8988T (cell line): ENCODE measurements at places on chromosomes 12 and 14.

DNA sequence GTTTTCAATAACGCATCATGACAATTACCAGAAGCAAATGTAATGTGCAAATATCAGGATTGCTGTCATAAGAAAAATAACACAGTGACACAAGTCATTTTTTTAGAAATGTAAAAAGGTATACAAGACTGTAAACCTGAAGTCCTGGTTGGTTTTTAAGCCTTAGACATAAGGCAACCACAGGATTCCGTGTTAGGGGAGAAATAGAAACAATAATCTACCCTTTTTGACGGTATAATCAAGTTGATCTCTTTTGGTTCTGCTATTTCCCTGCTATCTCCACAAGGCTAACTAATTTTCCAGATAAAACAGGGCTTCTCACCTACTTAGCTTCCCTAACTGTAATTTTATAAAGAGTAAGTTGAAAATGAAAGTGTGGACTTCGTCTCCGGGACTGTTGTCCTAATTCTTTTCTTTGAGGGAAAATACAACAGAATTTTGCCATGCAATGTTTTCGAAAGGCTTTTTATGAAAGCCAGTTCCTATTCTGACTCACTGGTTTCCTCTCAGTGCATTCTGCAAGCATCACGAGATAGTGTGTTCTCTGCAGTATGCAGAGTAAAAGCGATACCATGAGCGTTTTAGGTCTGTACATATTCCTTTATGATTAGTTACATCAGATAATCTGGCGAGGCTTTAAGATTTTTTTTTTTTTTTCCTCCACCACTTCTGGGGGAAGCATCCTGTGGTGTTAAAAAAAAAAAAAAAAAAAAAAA lies 10.6 kb downstream of the MYO1H start:
- DNase-seq = no peak

DNA sequence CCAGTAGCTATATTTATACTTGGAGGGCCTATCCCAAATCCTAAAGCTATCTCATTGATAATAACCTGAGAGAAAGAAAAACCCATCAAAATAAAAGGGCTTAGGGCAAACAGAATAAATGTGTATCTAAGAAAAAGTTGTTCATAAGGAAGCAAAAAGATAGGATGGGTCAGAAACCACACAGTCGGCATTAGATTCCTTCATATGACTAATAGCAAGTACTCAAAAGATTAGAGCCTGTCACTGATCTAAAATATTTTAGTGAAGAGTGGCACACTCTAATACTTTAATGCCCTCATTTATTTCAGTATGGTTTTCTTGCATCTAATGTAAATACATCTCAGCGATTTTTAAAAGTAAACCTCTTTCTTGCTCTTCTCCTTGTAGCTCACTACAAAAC lies 17.1 kb upstream of the NAV3 start:
- DNase-seq = no peak

GRCh38 chr12:94676031-94676641 lies 25.8 kb upstream of the TMCC3 start:
- DNase-seq = no peak

DNA sequence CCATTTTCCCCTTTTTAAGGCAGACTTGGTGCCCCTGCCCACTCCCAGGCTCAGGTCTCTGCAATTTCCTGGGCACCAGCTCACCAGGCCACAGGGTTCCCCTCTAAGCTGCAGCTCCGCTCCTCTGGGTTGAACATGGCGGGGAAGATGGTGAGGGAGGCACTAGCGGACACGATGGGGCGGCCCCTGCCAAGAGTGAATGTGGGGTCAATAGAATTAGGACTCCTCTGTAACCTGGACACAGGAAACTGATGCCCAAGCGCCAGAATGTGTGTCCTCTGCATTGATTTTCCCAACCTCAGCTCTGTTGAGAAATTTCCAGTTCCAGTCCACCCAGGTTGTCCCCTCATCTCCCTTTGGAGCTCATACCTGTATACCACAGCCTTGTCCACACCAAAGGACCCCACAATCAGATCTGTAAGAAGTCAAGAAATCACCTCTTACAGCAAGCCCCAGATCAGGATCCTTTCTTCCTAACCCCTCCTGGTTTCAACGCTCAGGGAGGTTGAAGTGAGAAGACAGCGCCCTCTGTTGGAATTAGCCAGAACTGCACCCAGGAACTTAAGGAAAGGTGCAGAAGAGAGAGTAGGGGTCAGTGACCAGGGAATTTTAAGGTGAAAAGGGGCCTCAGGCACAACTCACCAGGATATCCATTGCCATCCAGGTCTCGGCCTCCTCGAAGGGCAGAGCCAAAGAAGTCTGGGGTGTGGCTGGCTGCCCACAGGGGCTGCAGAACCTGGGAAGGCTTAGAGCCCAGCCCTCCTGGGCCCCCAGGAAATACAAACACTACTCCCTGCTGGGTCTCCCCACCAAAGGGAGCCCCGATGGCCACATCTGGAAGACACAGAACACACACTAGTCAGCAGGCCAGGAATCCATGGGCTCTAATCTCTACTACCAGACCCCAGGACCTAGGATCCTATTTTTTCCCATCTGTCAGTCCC lies 14.7 kb downstream of the ITGA5 start:
- DNase-seq = peak; percentile 58

GRCh38 chr14:33586806-33587205 lies 364.1 kb downstream of the EGLN3 start:
- no peak for DNase-seq

- DNase-seq = peak; percentile 13
These were observed 2.2 kb downstream of the PLEKHG6 start for GRCh38 chr12:6312529-6313325.

DNA sequence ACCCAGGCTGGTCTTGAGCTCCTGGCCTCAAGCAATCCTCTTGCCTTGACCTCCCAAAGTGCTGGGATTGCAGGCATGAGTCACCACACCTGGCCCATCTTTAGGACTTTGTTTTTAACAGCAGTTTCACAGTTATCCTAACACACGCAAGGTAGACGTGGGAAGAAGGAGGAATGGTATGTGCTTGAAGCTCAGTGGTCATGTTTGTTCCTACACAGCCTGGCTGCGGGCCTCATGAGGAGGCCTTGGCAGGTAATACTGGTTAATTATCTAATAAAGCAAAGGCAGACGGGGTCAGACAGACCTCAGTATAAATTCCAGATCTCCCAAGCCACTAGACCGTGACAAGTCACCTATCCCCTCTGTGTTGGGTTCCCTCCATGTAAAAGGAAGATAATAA lies 271.8 kb downstream of the PCNX1 start:
- no peak for DNase-seq

GRCh38 chr12:64452559-64453329 lies 824 bp downstream of the TBK1 start:
- no peak for DNase-seq

DNA sequence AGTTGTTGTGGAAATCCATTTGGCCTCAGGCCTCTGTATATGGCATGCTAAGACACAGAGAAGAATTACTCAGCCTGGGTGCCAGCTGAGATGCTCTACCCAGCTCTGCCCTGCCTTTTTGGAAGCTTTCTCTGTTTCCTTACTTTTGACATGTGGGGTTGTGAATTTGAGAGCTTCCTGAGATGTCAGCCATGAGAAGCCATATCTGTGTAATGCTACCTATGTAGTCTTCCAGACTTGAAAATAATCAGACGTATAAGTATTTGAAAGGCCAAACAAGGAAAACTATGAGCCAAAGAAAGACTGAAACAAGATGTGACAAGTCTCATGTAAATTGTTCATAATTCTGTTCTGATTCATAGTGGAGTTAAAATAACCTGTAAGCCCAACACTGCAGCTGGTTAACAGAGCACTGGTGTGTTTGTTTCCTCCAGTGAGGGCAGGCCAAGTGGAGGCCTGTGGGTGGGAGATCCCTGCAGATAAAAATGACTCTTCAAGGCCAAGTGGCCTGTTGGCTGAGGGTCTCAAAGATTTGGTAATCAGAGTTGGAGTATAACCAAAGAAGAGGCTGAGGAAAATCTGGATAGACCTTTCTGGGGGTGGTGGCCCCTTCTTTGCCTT lies 94.0 kb downstream of the TMX1 start:
- no peak for DNase-seq

DNA sequence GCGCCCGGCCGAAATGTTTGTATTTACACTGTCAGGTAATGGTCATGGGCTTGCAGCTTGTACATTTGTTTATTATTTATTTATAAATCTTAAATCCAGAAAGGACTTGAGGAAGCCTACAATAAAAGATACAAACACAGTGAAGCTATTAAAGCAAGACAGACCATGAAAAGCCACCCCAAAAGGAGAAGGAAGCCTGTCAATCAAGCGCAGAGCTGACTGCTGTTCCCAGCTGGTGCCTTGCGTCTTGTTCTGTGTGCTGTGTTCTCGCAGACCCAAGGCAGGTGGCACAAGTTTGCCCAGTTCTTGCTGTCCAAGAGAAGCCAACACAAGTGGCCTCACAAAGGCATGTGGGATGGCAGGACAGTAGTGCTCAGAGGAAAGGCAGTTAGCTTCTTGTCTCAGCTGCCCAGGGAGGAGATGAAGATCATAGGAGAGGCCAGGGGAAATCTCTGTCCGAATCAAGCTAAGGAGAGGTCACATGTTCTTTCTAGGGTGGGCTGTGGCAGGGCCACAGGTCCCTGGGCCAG lies 73.2 kb downstream of the SLC25A47 start:
- DNase-seq = no peak

GRCh38 chr14:99562856-99563748 lies 40.9 kb downstream of the CCDC85C start:
- DNase-seq = no peak

DNA sequence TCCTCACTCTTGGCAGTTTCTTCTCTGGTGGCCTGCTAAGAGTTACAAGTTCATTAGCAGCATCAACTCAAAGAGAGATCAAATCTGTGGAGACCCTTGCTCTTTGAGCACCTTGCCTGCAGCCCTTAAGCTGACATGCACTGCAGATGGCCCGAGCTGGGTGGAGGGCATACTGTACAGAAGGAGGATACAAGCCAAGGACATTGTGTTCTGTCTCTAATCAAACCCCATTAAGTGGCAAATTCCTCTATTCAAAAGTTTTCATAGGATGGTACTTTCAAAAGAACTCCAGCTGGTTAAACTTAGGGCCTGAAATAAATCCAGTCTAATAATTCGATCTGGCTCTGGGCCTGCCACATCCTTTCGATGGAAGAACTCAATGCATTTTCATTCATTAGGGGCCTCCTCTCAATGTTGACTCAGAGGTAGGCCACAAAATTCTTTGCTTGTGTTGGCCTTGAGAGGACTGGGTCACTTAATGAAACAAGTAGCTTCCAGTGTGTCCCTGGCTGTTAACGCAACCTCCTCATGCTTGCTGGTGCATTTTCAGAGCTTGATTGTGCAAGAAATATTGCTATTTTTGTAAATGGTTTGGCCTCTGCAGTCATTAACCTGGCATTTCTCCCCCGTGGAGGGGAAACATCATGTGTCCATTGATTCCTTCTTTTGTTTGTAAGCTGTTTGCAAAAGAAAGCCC lies 318.2 kb downstream of the NUAK1 start:
- DNase-seq = no peak

GRCh38 chr14:104265918-104266630 lies 127.7 kb downstream of the KIF26A start:
- DNase-seq = no peak

DNA sequence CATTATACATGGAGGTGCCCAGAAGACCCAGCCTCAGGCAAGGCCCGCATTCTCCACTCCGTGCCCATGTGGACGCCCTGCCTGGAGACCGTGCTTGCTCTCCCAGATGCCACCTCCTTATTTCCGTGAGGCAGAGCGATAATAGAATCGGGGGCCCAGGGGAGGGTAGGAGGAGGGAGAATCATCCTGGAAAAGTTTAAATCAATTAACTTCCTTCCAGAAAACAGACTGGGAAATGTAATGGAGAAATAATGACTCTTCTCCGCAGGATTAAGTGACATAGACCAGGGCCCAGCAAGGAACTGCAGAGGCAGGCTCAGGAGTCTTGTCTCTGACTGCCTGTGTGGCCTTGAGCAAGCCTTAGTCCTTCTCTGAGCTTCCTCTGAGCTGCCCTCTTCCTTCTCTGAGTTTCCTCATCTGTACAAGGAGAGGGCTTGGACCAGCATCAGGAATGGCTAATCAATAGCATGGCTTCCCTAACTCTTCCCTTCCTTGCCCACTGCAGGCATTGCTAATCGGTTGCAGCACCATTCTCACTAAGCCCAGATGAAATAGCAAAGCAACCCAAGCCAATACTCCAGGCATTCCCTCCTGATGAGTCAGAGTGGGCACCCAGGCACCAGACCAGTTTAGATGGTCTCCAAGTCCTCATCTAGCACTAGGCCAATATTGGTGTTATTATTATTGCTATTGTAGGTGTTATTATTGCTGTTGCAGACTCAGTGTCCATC lies 11.3 kb upstream of the FAM222A start:
- DNase-seq = no peak

- no peak for DNase-seq
These were observed 130.7 kb downstream of the DHRS2 start for GRCh38 chr14:23766737-23767401.

DNA sequence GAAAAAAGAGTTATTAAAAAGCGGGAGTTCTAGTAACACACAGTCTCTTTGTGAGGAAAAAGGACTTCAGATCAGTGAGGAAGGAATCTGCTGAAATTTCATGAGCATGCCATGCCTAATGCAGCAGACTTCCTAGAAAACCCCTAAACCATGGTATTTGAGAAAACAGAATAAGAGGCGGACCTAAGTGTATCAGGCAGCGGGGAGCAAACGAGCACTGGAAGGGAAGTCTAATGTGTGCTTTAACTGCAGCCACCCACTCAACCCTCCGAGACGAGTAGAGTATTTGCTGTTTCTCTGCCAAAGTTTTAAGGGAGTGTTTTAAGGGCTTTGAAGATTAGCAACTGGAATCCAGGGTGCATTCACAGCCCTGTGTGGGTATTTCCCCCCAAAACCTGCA lies 36.5 kb downstream of the ACADS start:
- DNase-seq = no peak

DNA sequence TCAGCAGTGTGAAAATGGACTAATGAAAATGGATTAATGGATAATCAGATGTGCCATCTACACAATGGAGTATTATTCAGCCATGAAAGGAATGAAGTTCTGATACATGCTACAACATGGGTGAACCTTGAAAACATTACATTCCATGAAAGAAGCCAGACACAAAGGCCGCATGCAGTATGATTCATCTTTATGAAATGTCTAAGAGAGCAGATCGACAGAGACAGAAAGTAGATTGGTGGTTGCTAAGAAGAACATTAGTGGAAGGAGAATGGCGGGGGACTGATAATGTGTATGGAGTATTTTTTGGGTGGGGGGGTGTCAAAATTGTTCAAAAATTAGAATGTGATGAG lies 47.3 kb downstream of the PRKAB1 start:
- DNase-seq = no peak

DNA sequence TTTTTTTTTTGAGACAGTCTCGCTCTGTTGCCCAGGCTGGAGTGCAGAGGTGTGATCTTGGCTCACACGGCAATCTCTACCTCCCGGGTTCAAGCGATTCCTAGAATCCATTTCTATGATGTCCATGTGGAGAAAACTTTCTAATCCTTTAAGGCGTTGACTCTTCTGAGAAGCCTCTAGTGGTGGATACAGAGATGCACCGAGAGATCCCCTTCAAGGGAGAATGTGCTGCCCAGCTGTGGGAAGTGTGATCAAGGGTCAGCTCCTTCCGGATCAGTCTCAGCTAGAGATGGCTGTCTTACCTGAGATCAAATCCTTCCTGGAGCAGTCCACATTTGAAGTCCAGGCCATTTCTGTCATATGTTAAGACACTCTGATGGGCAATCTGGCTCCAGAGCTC lies 92.7 kb upstream of the HECTD1 start:
- DNase-seq = no peak

- no peak for DNase-seq
These were observed 72.8 kb upstream of the ZDHHC17 start for GRCh38 chr12:76690921-76691700.
